ENCODE measurements at places on chromosomes 11 and 22.

DNA sequence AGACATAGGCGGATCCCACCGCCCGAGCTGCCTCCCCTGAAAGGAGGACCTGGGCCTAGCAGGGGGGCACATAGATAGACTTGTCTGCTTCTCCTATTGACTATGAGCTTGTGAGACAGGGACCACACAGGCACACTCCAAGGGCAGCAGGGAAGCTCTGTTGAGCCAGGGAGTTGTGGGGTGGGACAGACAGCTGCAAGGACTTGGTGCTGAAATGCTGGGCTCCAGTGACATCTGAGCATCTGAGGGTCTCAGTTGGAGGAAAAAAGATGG, 53.4 kb upstream of the ANO1 start:
- no peak for DNase-seq

GRCh38 chr11:117217141-117218084, 14.5 kb downstream of the PCSK7 start:
- no peak for DNase-seq

DNA sequence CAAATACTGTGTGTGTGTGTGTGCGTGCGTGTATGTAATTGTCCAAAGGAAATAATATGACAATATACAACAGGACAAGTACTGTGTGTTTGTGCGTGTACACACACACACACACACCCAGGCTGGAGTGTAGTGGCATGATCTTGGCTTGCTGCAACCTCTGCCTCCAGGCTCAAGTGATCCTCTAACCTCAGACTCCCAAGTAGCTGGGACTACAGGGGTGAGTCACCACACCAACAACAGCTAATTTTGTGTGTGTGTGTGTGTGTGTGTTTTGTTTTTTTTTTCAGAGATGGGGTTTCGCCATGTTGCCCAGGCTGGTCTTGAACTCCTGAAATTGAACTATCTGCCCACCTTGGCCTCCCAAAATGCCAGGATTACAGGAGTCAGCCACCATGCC, 61.5 kb downstream of the NUP98 start:
- no peak for DNase-seq

DNA sequence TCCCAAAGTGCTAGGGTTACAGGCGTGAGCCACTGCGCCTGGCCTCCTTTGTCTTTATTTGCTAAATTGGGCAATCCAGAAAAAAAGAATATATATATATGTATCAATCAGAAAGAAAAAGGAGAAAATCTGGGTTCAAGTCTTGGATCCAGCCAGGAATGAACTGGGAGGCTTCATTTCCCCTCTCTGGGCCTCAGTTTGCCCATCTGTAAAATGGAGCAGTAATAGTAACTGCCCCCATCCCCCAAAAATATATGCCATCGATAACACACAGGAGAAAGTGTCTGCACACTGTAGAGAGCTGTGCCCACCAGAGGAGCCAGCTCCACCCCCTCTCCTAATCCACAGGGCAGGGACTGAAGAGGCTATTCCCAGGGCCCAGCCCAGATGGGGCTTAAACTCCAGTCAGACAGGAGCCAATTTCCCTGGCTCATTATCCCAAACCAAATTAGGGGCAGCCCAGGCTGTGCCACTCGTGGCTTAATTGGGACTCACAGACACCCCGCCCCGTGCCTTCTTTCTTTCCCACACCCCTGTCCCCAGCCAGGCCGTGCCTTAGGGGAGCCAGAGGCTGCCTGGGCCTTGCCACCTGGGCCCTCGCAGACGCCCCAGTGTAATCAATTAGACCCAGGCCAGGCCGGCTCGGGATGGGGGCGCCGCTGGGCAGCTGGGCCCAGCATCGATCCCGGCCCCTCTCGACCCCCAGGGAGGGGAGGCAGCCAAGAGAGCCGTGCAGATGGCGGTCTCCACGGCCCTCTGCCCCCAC, 171.5 kb downstream of the MN1 start:
- DNase-seq = no peak

GRCh38 chr11:68140496-68141245, 19.5 kb upstream of the CHKA start:
- DNase-seq = no peak

GRCh38 chr11:76729214-76729613, 53.9 kb upstream of the TSKU start:
- no peak for DNase-seq

DNA sequence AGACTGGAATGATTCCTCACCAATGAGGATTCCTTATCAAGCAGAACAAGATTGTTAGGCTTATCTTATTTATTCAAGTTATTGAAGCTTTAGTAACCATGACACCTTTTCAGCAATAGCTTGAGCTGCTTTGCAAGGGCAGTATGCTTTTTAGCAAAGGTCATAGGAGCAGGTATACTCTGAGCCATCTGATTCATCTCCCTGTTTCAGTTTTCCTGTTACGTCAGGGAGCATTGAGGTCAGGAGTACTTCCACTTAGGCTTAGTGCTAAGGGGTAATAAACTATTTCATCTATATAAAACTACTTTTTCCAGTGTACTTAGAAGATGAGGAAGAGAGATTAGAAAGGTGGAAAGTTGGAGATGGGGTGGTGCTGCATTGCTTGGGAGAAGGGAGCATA, 17.7 kb upstream of the ANKRD42 start:
- no peak for DNase-seq

DNA sequence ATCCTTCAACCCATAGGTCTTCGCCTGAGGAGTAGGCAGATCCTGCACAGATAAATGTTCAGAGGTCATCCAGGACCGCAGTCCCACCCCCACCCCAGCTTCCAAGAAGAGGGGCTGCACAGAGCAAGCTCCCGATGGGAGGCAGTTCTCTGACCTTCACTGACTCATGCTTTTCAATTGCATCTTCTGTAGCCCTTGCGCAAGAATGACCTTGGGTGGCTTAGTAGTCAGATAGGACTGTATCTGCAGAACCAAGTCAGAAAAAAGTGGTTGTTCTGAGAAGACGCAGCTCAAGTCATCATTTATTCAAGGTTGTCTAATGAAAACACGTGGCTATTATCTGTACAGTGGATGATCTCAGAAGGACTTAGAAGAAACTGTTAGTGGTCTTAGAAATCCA, 16.4 kb upstream of the GRAMD1B start:
- DNase-seq = no peak

GRCh38 chr11:1458340-1459218, 28.0 kb downstream of the MOB2 start:
- DNase-seq = no peak

DNA sequence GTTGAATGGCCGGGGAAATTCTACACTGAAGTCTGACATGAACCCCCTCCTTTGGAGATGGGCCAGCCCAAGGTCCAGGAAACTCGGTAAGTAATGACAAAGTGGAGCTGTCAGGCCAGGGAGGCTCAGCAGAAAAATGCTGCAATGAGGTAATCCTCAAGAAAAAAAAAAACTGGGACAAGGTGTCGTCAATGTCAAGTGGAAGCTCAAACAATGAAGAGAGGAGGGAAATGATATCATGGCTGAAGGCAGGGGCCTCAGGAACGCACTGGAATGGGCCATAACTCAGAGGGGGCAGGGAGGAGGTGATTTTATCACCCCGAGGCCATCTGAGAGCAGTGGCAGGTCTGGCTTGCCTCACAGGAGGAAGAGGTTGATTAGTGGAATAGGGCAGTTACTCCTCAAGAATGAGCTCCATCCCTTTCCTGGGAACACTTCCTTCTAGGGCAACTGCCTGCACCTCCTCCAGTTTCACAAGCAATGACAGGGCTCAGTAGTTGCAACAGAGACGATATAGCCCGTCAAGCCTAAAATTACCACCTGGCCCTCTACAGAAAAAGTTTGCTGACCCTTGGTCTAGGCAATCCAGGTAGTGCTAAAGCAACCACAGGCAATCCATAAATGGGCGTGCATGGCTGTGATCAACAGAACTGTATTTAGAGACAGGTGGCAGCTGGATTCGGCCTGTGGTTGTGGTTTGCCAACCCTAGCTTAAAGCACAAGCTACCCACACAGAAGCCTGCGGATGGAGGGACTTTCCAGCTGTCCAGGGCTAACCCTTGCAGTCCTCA, 65.2 kb downstream of the FBXO7 start:
- DNase-seq = no peak

DNA sequence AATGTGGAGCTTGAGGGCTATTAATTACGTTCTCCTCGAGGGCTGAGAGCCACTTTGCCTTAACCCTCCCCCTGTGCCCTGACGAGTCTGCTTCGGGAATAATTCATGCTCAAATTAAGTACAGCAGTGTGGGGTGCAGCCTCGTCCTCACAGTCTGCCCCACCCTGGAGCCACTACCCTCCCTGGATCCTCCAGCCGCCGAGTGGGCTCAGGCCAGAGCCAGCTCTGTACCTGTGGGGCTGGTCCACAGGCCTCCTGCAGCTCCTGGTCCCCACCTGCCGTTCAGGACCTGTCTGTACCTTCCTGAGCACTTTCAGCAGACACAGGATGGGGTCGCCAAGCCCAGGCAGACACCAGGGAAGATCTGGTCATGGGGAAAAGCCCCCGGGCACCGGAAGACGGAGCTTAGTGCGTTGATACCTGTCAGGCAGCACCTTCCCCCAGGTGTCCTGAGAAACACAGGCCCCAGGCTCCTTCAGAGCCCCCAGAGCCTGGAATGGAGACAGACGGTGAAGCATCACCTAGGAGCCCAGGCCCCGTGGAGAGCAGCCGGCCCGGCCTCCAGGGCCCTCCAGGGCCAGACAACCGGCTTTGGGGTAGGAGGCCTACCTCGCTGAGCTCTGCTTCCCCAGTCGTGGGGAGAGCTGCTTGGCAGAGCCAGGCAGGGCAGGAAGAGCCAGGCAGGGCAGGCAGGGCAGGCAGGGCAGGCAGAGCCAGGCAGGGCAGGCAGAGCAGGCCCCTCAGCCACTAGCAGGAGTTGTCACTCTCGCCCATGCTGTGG, 9.7 kb downstream of the TSPAN32 start:
- no peak for DNase-seq

DNA sequence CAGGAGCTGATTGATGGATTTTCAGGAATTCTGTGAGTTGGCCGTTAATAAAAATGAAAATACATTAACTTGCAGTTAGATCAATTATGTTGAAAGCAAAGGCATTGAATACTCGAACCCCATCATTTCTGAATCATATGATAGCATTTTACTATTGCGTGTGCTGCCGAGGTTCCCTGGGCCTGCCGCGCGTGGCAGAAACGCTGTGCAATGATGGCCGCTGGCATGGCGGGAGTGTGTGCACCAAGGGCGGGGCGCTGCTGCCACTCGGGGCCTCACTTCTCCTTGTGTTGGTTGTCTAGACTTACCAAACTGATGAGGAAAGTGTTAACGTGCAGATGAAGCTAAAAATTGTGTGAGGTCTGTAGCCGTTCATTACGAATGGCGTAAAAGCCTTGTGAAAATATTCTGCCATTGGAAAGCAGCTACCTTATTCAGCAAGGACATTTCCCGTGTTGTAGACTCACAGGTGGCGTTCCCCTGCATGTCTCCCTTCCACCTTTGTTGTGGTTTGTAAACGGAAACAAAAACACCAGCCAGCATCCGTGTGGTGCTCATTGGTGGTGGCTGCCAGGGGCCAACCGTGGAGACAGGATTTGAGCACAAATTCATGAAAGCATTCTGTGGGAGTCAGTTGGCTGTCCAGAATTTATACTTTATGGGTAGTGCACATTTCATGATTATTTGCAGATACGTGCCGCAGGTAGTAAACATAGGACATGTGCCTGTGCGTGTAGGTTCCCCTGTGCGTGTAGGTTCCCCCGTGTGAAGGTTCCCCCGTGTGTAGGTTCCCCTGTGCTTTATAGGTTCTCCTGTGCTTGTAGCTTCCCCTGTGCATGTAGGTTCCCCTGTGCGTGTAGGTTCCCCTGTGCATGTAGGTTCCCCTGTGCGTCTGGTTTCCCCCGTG, 5.9 kb upstream of the GRAMD4 start:
- DNase-seq = no peak

DNA sequence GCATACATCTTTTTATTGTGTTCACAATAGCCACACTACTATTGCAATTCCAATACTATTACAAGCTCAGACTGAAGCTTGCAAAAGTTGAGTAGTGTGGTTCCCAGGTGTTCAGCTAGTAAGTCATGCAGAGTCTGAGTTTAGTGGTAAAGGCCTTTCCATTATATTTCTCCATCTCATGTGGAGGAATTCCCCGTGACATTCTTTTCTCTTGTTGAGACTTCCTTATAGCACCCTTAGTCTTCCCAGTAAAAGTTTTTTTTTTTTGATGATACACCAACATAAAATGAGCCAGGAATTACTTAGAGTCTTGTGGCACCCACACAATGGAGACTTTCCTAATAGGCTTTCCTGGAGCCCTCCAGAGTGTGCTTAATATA, 110.8 kb downstream of the UVRAG start:
- no peak for DNase-seq

DNA sequence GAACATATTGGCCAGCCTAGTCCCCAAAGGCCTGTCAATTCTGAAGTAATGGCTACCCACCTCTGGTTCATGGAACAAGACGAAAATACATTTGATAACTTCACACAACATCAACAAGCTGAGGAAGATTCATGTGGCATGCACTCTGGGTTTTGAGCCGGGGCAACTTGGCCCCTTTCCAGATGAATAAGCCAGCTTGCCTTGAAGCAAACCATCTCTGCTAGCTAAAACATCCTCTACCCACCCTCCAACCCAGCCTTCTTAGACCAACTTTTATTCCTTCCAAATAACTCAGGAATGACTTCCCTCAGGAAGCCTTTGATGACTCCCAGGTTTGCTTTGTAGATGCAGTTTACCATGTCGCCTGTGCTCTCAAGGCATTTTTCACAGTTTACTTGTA, 94.4 kb downstream of the SLC1A2 start:
- no peak for DNase-seq

DNA sequence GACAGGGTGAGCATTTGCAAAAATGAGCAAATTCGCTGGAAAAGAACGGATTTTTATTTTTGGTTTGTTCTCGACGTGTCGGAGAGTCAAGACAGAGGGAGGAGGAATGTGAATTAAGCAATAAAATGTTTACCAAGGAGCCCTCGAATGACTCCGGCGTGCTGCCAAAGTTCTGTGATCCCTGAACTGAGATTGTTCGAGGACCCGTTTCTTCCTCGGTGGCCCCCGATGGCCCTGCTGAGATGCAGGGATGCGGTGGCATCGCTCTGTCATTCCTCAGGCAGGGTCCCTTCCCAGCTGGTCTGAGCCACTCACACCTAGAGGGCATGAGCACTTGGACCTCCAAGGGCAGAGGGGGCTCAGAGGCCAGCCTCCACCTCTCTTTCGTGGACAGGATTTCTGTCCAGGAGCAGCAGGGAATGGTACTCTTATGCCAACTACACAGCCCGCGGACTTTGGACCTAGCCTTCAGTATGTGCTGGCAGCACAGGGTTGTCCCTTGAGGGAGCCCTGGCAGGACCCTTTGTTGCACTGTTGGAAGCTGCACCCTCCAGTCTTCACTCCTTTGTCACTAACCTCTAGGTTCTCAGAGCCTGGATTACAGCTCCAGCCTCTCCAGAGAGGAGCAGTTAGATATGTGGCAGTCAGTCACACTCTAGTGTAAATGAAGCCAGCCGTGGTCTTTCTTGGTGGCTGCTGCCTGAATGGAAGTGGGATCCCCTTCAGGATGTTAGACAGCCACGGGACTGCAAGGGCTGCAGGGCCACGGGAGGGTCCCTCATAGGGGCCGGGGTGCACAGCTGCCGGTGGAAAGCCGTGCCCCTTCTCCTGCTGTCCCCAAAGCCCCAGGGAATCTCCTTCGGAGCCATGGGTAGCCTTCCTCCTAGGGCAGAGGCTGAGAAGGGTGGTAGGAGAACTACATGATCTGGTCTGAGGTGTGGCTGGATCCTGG, 109.4 kb upstream of the ANO1 start:
- no peak for DNase-seq
